ENCODE measurements at places on chromosomes 16 and 17.

- DNase-seq: no peak
These were observed 276.5 kb upstream of the XYLT1 start for GRCh38 chr16:17747081-17747756.

GRCh38 chr17:82670661-82671450, 22.6 kb upstream of the WDR45B start:
- no peak for DNase-seq

DNA sequence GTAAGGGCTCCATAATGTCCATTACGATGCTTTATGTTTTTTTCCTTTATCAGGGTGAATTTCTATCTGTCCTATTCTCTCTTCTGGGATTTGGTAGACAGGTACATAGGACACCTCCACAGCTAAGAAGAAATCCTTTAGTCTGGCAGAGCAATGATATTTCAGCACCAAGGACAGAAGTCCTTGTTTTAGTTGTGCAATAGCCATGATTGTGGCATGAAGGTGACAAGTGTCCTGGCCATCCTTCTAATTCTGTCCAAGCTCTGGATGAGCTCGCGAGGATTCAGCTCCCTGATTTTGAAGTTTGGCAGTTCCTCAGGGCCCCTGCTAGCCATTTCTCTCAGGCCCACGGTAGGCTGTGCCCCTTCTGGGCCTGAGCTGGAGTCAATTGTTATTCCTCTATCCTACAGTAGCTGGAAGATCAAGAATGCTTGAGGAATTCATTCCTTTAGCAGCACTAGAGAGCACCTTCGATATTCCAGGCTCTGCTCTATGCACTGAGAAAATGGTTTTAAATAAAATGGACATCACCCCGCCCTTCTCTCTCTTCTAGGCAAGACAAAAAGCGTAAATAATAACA, 320.8 kb downstream of the XYLT1 start:
- DNase-seq: no peak

DNA sequence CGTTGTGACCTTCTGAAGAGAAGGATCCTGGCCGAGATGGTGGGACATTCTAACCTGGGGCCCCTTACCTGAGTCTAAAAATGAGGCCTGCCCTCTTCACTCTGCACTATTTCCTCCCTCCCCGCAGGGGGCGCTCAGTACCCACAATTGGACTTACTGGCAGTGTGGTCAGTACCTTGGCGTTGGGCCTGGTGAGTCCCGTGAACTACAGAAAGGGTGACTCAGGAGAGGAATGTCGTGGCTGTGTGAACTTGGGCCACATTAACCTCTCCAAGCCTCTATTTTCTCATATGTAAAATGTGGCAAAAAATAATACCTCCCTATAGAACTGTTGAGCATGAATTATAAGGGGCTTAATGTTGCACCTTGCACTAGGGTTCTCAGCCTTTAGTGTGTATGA, 3.9 kb downstream of the RSAD1 start:
- peak; percentile 70 for DNase-seq

- DNase-seq: no peak
These were observed 36.0 kb upstream of the FBXO47 start for GRCh38 chr17:39002991-39003715.

- no peak for DNase-seq
These were observed 2.5 kb upstream of the HS3ST3B1 start for GRCh38 chr17:14298221-14298946.

GRCh38 chr17:74419928-74420411, 11.9 kb upstream of the GPRC5C start:
- no peak for DNase-seq

DNA sequence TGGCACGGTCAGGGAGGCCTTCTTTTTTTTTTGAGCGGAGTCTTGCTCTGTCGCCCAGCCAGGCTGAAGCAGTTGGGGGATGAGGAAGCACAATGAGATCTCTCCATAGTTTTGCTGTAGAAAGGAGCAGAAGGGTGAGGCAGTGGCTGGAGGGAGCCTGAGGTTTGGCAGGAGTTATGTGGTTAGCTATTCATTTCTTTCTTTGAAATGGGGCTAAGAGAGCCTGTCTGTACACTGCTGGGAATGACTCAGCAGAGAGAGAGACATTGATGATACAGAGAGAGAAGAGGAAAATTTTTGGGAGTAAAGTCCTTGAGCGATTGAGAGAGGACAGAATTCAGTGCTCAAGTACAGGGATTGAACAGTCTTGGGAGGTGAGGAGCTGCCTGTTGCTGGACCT, 22.1 kb downstream of the NOS2 start:
- DNase-seq: no peak

DNA sequence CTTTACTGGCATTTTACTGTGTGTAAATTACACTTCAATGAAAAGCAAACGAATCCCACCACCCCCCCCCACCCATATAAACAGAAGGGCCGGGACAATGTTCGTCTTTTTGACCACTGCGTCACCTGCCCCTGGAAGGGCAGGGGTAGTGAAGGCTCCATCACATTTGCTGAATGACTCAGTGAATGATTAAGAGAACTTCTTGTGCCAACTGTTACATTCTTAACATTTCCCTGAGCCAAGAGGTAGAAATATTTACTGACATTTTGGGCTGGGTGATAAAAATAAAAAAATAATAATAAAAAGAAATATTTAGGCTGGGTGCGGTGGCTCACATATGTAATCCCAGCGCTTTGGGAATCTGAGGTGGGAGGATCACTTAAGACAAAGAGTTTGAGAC, 24.1 kb downstream of the C16orf96 start:
- DNase-seq: no peak

GRCh38 chr16:81843683-81844082, 64.6 kb downstream of the PLCG2 start:
- DNase-seq: no peak

DNA sequence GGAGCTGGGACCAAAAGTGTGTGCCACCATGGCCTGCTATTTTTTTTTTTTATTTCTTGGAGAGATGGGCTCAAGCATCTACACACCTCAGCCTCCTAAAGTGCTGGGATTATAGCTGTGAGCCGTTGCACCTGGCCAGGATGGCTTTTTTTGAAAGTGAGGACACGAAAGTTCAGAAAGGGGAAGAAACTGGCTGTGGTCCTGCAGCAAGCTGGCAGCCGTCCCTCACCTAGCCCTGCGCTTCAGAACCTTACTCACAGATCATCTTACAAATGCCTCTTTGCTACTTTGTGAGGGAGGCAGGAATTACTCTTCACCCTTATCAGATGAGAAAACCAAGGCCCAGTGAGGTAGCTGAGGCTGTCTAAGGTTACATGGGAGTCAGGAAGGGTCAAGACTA, 4.5 kb upstream of the PPY start:
- no peak for DNase-seq

DNA sequence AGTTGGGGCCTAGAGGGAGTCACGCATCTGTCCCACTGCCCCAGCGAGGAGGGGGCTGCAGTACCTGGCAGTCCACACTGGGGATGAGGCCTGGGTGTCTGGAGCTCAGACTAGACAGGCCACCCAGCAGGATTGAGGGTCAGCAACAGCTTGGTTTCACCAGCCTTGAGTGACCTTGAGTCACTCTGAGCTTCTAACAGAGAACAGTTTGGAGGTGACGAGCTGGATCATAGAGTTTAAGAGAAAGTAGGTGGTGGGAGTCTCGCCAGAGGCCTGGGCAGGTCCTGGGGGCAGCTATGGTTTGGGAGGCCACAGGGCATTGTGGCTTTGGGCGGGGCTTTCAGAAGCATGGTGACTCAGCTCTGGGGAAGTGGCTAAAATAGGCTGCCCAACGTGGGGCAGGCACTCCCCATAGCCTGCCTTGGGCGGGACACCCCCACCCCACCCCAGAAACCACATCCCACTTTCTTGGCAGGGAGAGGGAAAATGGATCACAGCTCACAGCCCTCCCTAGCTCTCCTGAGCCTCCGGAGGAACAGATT, 20.5 kb downstream of the CDC42EP4 start:
- no peak for DNase-seq

DNA sequence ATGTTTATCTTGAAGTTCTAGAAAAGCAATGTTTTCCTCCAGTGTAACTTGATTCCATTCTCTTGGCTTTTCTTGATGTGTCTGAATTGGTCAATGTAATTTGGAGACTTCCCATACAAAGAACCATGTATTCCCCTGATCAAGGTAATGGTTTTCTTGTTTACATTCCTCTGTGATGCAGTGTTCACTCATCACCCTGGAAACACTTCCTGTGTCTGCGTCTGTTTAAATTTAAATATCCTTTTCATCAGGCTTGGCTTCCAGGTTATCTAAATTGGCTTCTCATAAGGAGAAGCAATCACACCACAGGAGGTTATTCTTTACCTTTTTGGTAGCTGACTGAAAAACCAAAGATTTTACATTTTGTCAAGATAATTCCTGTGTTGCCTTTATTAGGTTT, 237.3 kb upstream of the WSCD1 start:
- DNase-seq: peak; percentile 57

DNA sequence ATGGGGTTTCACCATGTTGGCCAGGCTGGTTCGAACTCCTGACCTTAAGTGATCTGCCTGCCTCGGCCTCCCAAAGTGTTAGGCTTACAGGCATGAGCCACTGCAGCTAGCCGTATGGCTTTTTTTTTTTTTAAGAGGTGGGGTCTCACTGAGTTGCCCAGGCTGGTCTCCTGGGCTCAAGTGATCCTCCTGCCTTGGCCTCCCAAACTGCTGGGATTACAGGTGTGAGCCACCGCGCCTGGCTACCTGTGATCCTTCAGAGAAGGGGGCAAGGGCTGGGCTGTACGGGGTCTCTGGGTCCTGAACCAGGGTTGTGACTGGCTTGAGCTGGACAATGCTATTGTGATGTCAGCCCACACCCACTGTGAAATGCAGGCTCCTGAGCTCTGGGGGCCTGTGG, at the start of gene RNF151:
Gene RNF151, plus strand, starts transcription at position 397 of the 400 bp plus-strand sequence. CDS start 26 bp downstream, outside the sequence.
- DNase-seq: no peak

GRCh38 chr17:178292-179065, 3.0 kb downstream of the DOC2B start:
- no peak for DNase-seq

DNA sequence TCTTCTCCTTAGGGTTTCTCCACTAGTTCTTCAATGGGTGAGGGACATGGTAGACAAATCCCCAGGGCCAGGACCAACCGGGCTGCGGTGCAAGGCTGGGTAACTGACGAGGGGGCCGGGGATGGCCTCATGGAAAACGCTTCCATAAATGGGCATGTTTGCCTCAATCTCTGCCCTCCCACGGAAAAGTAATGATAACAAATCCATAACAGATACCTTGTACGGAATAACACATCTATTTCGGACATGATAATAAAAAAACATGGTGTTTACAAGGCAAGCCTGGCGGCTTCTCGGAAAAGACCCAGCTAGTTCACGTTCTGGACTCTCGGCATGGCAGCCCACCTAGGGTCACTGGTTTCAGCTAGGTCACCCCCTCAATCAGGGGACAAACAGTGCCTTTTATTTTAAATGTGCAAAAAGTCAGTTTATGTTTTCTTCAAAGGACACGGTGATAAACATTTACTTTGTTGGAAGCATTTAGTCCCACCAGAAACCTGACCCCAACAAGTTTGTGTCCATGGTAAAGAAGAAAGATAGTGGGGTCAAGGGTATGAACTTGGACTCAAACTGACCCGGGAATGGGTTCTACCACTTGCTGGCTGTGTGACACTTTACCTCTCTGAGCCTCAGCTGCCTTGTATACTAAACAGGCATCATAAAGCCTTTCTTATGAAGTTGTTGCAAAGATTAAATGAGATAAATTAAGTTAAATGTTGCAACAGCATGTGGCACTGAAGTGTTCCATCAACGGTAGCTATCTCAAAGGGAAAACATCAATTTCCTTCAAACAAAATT, 1.7 kb downstream of the MYH11 start:
- DNase-seq: no peak

DNA sequence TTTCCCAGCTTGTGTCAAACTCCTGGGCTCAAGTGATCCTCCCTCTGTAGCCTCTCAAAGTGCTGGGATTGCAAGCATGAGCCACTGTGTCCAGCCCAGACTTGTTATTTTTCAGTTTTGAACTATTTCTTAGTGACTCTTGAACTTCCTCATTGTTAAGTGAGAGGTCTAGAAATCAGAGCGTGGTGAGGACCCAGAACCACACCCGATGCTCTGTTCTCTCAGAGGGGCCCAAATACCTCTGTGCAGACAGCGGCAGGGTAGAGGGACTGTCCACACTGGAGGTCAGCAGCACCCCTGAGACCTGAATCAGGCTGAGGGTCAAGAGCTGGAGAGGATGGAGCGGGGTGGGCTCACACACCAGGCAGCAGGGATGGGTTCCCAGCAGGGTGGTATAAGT, 47.7 kb upstream of the MEAK7 start:
- no peak for DNase-seq

- DNase-seq: no peak
These were observed 44.6 kb downstream of the SMPD3 start for GRCh38 chr16:68403704-68404103.

DNA sequence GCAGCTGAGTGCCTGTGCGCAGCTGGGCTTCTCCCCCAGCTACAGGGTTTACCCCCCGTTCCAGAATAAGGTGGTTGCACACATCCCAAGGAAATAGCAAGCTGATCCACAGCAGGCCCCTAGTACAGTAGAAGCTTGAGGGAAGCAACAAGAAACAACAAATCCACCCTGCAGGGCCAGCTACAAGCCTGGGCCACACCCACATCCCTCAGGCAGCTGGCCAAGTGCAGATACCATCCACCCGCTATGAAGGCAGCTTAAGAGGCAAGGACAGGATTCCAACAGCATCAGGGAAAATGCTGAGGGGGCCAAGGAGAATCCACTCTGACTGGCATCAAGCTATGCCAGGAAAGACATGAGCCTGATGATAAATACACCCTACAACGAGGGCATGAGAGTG, 66.9 kb upstream of the RCVRN start:
- no peak for DNase-seq

Data from NCI-H1105 treated with DMSO at 0.1 percent for 48 hours (cell line).